Fibroblast of skin of left quadriceps (primary cell): ENCODE measurements at places on chromosomes 3 and 15.

DNA sequence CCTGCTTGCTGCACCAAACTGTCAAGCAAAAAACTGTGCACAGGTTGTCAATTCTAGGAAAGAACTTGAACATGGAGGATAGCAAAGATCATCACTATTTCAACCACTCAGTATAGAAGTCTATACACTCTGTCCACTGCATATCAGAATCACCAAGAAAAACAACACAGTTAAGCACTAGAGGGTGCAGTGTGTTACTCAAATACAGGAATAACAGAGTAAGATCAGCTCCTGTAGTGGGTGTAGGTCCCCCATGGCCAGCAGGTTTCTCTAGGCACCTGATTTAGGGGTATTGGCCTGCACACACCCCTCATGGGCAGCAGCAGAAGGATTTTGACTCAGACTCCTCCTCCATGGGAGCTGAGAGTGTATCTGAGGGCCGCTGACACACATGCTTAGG is 464.1 kb downstream of the EPHA6 start:
- no peak for DNase-seq

DNA sequence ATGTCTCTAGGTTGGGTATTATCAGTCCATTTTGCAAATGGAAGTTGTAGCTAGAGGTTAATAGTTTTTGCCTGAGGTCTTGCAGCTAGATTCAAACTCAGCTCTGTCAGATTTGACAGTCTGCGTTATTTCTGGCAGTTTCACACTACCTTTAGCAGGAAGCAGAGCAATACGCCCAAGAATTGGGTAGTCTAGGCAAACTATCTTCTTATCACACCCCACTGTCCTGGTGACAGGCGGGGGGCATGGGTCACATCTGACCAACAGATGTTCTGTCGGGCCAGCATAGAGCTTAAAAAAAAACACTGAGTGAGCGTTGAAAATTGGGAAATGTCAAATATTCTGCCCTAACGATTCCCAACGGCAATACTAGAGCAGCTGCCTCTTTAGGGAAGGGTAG is 5.7 kb downstream of the GPR160 start:
- DNase-seq = no peak

- DNase-seq = no peak
Measured at GRCh38 chr3:153442799-153443487, 280.9 kb downstream of the RAP2B start.

- no peak for DNase-seq
Measured at GRCh38 chr3:151743855-151744254, 10.1 kb downstream of the AADACL2 start.

GRCh38 chr15:39084674-39085530 is 496.0 kb upstream of the THBS1 start:
- DNase-seq = peak; percentile 73

- no peak for DNase-seq
Measured at GRCh38 chr3:44981220-44981619, 5.2 kb downstream of the EXOSC7 start.

DNA sequence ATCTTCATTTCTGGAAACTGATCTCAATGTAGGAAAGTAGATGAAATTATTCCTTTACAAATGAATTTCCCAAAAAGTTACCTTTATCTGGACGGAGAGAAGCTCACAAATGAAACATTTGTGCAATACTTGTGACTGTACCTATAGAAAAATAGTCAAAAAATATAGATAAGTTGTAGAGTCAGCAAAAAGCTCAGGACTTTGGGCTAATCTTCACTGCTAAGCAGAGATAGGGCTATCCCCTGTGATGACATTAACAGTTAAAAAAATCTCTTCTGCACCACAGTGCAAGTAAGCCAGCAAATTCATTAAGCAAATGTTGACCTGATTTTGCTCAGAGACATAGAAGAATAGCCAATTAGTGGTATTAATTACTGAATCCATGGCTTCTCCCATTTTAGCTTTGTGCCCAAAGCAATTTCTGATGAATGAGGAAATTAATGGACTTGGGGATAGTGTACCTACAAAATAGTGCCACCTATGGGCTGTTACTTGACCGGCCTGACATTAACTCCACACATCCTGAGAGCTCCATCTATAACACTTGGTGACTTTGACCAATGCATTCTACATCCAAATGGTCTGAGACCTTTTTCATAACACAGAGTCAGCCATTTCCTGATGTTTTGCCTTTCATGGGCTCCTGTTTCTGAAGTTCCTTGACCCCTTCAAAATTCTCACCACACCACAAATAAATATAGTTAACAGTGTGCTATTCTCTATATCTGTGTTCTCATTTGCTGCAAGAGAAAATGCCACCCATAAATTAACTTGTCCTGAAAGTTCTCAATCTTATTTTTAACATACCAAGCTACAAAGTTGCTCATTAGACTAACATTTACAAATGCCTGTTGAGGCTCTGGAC is 105.0 kb downstream of the SSR3 start:
- DNase-seq = no peak

DNA sequence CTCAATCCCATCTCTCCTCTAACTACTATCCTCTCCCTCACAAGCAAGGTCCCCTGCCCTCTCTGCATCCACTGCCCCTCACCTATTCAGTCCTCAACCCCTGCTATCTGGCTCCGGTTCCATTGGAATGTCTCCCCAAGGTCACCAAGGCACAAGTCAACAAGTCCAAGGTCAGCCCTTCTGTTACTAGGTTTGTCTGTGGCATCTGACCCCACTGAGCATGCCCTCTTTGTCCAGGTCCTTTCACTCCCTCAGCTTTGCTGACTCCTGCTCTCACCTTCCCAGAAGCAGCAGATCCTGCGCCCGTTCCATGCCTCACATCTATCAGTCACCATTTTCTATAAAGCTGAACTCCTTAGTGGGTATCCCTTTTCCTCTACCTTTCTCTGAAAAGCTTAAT is 8.3 kb upstream of the SEMA7A start:
- DNase-seq = no peak
